ENCODE measurements at places on chromosomes 16 and 17. TPM values are rescaled to one million over a fixed set of nuclear protein-coding genes. Genes with fewer than 3 reads are reported as not detected.

GRCh38 chr16:12146966-12147365 is 170.4 kb downstream of the SNX29 start:
- no peak for ATAC-seq

DNA sequence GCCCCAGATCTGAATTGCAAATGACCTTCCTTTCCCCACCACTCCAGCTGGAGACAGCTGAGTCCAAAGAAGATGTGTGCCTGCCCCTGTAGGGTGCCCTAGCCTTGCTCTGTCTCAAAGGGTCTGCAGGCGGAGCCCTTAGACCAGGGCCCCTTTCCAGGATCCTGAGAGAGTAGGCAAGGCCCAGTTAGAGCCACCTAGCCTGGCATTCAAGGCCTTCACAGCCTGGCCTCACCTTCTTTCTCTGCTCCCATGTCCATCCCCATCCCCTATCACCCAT is 66.6 kb upstream of the LHX1 start:
- no peak for ATAC-seq

GRCh38 chr17:28712032-28712704 is 480 bp upstream of the PROCA1 start:
- ATAC-seq = no peak

GRCh38 chr16:4257646-4258556 is 14.9 kb downstream of the TFAP4 start:
- ATAC-seq = no peak

DNA sequence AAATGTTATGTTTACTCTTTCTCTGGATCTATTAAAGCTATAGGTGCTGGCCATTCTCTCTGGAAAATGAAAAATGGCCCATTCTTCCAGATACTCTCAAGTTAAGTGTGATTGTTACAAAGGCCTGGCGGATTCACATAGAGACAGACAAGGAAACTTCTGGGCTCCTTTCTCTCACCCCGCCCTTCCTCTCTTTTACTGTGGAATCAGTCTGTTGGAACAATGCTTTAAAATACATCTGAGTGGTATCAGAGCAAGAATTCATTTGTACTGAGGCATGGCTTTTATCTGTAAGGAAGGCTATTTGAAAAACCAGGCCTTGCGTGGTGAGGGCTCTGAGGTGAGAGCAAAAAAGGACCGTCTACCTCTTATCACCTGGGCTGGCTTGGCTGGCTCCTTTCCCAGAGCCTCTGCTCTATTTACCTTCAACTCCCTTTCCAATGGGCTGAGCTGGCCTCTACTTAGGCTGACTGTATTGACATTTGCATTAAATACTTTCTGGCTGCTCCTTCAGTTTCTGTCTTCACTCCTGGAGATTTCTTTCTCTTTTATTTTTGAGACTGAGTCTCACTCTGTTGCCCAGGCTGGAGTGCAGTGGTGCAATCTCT is 274.0 kb downstream of the PHKB start:
- ATAC-seq = no peak

GRCh38 chr16:4106516-4106915 is 9.7 kb downstream of the ADCY9 start:
- no peak for ATAC-seq

GRCh38 chr17:48814504-48814903 is 2.5 kb downstream of the TTLL6 start:
- ATAC-seq = no peak

GRCh38 chr16:65788434-65789140 is 577.9 kb upstream of the CDH5 start:
- no peak for ATAC-seq

- ATAC-seq = no peak
Measured at GRCh38 chr17:58391302-58391984, 25.9 kb downstream of the RNF43 start.

DNA sequence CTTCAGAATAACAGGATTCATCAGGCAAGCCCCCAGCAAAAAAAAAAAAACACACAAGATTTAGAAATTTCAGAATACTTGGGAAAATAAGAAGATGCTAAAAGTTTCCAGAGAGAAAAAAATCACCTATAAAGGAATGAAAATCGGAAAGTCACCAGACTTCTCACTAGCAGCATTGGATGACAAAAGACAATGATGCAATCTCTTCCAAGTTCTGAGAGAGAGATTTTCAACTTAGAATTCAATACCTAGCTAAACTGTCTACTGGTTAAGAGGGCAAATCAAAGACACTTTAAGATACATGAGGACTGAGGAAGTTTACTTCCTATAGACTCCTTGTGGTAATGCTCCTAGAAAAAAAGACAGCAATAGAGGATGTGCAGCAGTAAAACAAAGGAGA is 23.9 kb upstream of the TNS4 start:
- no peak for ATAC-seq

DNA sequence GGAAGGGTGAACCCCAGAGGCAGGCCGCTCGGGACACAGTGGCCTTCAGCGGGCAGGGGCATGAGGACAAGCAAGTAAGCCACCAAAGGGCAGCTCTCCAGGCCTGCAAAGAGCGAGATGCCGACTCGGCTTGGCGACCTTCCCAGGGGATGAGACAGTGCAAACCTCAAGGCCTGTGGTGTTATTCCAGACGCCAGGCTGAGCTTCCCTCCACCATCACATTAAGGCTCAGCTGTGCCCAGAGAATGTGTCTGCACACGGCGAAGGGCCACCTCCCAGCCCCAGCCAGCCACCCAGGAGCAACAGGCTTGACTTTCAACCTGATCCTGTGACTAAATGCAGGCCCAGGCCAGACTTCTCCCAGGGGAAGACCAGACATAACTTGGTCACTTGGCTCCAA is 251.4 kb downstream of the SOX9 start:
- ATAC-seq = no peak

DNA sequence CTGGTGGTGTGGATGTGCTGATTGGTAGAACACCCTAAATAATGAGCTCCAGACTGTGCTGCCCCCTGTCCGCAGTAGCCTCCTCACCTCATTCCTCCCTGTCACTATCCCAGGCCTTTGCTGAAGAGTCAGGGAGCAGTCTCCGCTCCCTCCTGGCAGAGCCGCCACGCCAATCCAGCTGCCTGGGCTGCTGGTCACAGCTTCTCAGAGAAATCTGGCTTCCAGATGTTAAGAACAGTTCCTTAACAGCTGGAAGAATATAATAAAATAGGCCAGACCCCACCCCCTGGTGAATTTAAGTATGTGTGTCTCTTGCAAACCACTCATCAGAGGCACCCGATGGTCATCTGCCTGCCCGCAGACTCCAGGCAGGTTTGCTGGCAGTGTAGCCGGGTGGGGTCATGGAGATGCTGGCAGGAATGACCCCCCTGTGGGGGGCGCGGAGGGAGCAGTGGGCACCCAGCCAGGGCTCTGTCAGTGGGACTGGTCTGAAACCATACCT is 161.0 kb downstream of the CCDC182 start:
- ATAC-seq = no peak

GRCh38 chr17:77909816-77910215 is 48.7 kb upstream of the TNRC6C start:
- ATAC-seq = no peak

DNA sequence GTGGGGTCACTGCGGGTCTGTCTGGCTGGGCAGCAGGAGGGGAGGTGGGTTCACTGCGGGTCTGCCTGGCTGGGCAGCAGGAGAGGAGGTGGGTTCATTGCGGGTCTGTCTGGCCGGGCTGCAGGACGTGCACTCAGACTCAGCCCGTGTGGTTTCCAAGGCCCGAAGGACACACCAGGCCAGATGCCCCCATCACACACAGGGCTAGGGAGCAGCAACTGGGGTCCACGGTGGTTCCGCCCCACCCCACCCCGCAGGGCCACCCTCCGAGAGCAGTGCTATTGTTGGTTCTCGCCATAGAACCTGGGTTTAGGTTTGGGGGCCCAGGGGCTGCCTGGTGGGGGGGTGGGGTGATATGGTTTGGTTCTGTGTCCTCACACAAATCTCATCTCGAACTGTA is 5.8 kb upstream of the CIAO3 start:
- no peak for ATAC-seq

Gene CIAPIN1
- total RNA-seq = 51.0 TPM

Gene PLSCR3
- total RNA-seq = 24.8 TPM

Gene ACSM5
- 10.7 TPM for total RNA-seq
